ENCODE measurements at places on chromosomes 7 and 10.

- no peak for DNase-seq
Measured at GRCh38 chr7:140062118-140062527, 628 bp downstream of the PARP12 start.

DNA sequence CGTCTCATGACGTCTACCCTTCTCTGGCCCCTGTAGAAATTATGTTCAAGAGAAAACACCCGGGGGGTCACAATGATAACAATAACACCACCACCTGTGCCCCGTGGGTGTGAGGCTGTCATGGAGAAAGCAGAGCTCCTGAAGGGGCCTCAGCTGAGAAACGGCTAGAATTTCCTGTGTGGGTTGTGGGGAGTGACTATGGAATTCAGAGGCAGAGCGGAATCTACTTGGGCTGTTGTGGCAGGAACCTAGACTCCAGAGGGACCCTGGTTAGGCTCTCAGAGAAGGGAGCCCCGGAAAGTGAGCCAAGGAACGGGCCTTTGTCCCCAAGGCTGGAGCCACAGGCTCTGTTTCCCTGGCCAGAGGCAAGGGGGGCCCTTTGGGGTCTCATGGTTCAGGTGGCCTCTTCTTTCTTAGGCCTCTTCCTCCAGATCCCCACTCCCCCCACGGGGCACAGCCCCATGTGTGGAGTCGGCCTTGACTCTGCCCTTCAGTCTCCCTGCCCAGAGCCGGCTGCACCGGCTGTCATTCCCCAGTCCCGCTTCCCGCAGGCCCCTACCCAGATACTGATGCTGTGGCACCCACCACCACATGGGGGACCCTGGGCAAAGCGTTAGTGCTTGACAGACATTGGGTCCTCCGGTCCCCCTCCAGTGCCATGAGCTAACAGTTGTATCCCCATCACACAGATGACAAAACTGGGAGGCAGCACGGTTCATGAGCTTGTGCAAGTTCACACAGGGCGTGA lies 6.5 kb upstream of the GIMAP8 start:
- DNase-seq, result no peak

GRCh38 chr7:51046103-51046466 lies 263.4 kb upstream of the GRB10 start:
- peak; percentile 64 for DNase-seq

DNA sequence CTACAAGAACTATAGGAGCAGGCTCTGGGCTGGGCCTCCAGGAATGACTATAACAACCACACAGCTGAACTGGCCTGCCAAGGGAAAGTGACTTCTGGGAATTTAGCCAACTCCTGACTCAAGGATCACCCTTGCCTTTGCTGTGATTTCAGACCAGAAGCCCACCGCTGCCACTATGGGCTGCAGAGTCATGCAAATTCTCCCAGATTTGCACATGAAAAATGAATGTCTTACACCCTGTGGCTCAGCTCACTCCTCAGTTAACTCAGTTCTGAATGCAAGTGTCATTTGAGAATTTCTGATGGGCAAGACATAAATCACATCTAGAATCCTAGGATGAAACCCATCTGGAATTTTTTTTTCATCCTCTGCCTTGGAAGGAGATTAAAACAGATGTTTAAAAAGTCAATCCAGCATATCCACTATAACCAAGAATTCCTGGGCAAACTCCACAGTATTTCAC lies 186.5 kb upstream of the BET1 start:
- DNase-seq, result peak; percentile 95

GRCh38 chr7:741850-742249 lies 14.8 kb upstream of the PRKAR1B start:
- DNase-seq, result no peak

DNA sequence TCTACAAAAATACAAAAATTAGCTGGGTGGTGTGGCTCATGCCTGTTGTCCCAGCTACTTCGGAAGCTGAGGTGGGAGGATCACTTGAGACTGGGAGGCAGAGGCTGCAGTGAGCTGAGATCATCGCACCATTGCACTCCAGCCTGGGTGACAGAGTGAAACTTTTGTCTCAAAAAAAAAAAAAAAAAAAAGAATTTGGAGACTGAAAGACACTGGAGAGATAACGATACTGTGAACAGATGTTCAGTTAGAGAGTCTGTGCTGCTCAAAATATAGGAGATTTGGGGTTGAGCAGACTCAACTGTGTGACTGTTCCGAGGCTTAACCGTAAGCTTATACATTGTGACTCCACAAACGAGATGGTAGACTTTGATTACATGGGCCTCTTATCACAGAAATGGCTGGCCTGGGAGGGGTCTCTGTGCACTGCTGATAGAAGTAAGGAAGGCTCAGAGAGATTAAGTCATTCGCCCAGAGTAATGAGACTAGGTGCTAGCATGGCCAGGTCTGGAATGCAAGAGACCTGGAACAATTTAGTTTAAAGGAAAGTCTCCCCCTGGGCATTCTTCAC lies 19.4 kb downstream of the WBP1L start:
- no peak for DNase-seq

- no peak for DNase-seq
Measured at GRCh38 chr7:74235518-74236268, 18.5 kb downstream of the RFC2 start.

DNA sequence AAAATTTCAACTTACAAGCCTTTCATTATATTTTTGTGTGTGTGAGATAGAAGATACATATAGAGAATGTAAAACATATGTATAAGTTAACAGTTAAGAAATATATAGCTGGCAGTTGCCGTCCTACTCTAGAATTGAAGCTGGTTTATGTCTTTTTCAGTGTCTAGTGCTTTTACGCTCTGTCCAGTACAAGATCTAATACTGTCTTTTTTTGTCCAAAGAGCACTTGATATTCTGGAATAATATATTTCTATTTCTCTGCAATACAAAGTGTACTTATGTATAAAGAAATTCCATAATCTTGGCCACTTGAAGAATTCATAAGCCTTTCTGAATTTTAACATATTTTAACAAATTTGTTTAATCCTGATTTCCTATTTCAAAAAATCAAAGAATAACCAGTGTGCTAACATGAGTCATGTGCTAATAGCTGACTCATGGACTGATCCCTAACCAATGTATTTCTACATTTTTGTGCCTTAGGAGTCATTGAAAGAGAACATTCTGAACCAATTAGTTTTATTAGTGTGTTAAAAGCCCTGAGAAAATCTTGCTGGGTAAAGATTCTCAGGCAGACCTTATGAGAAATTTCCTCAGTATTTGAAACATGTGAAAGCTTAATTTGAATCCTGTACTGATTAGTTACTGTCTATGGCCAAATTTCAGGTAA lies 73.2 kb upstream of the CCAR1 start:
- DNase-seq, result peak; percentile 41

DNA sequence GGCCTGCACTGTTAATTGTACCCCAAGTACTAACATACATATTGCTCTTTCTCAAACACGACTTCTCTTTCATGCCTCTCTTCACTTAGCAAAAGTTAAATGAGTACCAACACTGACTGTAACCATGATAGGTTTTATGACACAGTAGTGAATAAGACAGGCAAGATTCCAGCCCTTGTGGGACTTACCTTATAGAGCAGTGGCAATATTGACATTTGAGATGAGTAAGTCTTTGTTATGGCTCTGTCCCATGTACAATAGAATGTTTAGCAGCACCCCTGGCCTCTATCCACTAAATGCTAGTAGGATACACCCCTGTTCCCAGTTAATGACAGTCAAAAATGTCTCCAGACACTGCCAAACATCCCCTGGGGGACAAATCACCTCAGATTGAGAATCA lies 11.9 kb upstream of the COL1A2 start:
- peak; percentile 32 for DNase-seq

- DNase-seq, result no peak
Measured at GRCh38 chr7:90846192-90846591, 250.1 kb downstream of the CDK14 start.

Measured in A172 (cell line).